Cerebellar cortex (tissue), 1 donor: ENCODE measurements at places on chromosomes 16 and 17.

- DNase-seq: no peak
Observed at GRCh38 chr17:18159551-18160120, 24.0 kb upstream of the ALKBH5 start.

GRCh38 chr17:68197091-68197996, 50.5 kb upstream of the AMZ2 start:
- DNase-seq: no peak

DNA sequence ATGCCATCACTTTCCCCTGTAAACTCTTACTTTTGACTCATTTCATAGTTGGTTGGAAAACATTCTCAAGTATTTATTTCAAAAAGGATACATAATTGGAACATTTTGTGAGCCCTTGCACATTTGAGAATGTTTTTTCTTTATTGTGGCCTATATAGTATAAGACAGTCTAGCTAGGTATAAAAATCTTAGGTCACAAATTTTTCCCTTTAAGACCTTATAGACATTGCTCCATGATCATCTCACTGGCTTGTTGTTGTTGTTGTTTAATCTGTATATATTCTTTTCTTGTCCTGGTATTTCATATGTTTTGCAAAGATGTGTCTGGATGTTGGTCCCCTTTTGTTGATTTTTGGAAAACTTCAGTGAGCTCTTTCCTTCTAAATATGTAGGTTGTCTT, 194.2 kb downstream of the NTN1 start:
- DNase-seq: no peak

DNA sequence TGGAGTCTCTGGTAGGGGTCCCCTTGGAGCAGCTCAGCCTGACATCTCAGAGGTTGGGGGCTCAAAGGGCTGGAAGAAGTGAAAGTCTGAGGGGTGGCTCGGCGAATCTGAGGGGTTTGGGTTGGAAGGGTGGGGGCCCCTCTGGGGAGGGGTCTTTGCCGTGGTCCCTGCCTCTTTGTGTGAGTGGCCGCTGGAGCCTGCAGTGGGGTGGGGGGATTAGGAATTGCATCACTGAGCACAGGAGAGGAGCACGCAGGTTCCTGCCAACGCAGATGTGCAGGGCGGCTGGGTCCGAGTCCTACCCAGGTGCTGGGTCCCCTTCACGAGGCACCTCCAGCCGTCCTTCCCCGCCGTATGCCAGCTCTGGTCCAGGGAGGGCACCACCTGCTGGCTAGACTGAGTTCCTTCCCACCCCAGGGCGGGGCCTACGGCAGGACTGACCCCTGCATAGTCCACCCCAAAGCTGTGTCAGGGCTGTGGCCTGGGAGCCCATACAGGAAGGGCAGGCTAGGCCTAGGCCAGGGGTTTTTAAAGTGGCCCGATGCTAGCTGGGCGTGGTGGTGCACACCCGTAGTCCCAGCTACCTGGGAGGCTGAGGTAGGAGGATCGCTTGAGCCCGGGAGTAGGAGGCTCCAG, 9.9 kb downstream of the FMNL1 start:
- DNase-seq: peak; percentile 34

DNA sequence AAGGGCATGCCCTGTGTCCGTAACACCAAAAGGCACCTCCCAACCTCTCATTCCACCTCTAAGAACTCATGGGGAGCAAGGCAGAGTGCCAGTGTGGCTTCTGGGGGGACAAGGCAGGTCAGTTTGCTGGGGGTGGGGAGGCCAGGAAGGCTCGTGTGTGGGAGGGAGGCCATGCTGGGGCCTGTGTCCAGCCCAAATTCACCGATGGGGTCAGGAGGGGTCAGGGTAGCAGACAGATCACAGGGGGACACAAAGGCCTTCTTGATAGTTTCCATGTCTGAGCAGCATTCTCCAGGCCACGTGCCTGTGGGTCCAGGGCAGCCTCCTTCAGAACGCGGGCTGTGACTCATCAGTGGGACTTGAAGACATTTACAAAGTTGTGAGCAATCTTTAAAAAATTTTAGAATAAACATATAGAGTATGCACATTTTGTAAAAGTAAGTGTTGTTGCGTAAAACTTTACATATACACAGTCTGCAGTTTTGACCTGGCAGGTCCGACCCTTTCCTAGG, 20.9 kb downstream of the SPACA3 start:
- no peak for DNase-seq

DNA sequence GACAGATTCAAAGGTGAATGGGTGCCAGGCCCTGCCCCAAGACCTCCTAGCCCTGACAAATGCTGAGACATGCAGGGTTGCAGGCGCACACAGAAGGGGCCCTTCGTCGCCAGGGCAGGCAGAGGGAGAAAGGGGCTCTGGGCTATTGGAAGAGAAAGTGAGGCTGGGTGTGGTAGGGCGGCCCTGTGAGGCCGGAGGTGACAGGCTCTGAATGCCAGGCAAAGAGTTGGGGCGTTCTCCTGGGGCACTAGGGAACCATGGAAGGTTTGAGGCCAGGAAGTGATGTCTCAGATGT, 26.4 kb upstream of the NXPH3 start:
- DNase-seq: no peak

GRCh38 chr16:67833415-67834241, 8.5 kb upstream of the THAP11 start:
- peak; percentile 93 for DNase-seq

GRCh38 chr16:63890081-63890480, 1231.8 kb downstream of the CDH11 start:
- DNase-seq: peak; percentile 94

- peak; percentile 8 for DNase-seq
Observed at GRCh38 chr17:30477774-30478115, 537 bp downstream of the GOSR1 start.
